ENCODE measurements at places on chromosomes 5 and 9.

GRCh38 chr5:168169791-168170190 is 121.7 kb upstream of the WWC1 start:
- no peak for DNase-seq

DNA sequence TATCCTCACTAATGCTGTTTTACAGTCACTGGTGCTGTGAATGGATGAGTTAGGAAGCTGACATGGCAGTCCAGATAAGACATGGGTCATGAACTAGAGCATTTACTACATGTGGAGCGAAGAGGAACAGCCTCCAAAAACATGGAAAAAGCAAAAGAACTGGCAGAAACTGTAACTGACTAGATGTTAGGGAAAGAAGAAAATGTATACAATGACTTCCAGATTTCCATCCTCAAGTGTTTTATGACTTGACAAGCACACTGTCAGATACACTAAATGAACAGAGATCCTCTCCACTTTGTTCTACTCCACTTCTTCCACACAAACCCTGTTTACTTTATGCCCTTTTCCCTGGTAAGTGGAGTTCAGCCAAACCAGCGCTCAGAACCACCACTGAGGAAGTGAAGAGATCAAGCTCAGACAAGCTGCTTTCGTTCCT is 11.5 kb downstream of the HMGCS1 start:
- no peak for DNase-seq

- DNase-seq = no peak
Observed at GRCh38 chr5:148847456-148847855, 21.0 kb downstream of the ADRB2 start.

DNA sequence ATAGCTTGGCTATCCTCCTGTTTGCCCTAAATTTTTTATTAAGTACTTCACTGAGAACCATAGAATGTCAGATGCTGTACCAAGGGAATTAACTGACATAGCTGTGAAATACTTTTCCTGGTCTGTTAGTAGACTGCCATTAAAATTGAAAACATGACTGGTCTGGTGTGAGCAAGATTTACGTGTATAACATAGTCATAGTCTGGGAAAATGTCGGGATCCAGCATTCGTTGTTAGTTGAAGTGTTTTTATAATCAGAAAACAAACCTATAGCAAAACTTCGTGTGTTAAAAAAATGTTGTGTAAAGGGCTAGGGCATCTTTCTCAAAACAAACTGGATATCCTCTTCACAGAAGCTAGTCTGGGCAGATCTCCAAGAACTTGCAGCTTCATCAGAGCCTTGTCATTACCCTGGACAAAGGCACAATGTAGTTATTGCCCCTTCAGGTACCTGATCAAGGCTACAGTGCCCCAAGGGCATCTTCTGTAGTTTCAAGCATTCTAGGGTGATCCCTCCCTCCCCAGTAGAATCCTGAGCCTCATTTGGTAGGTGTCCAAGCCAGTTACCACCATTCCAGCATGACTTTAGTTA is 454.2 kb upstream of the SGCD start:
- DNase-seq = no peak

- DNase-seq = no peak
Observed at GRCh38 chr5:174295702-174296436, 250.4 kb downstream of the NSG2 start.

- no peak for DNase-seq
Observed at GRCh38 chr5:38595132-38595745, 38.8 kb upstream of the LIFR start.

GRCh38 chr5:61334868-61335615 is 3.0 kb downstream of the ZSWIM6 start:
- no peak for DNase-seq

GRCh38 chr5:142821733-142822487 is 51.7 kb downstream of the ARHGAP26 start:
- DNase-seq = no peak

DNA sequence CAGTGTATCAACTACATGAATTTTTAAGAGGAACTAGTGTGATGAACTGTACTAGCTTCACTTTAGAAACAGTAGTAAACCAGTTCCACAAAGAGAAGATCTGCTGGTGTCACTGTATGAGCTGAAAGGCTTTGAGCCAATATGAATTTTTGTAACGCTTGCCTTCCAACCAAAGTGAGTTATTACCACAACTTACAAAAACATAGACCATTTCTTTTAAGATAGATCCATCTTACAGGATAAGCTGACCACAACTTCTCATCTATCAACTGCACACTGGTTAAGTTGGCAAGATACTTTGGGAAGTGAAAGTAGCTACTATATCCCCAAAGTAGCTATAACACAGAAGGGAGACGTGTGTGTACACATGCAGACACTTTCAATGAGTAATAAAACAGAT is 849.6 kb upstream of the DMAC1 start:
- no peak for DNase-seq

- DNase-seq = no peak
Observed at GRCh38 chr9:137032858-137033257, 970 bp upstream of the FUT7 start.

- no peak for DNase-seq
Observed at GRCh38 chr9:114400219-114400618, 12.4 kb upstream of the AKNA start.

DNA sequence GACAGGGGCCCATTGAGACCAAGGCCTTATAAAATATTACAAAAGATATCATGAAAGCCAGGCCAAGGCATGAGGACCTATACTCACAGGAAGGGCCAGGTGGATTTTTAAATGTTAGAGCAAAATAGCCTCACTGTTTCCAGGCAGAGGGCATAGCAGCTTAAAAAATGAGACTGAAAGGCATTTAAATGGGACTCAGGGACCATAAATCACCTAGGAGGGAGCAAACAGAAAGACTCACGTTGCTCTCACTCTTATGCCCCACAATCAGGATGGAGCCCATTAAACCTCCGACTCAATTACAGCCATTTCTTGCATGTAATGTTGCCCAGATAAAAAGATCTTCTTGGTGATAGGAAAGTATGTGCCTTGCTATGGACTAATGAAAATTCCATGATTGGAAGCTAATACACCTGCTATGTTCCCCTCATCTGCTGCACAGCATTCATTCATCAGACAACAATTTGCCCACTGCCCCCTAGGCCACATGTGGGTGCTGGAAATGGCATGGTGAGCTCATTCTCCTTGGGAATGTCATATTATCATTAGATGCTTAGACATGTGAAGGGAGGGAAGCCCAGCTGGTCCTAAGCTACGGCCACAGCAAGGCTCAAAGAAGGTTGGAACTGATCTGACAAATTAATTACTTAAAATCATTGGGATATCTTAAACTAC is 128.6 kb upstream of the GRIA1 start:
- DNase-seq = no peak

- no peak for DNase-seq
Observed at GRCh38 chr5:61290791-61291210, 41.3 kb upstream of the ZSWIM6 start.

- DNase-seq = no peak
Observed at GRCh38 chr5:174172152-174172551, 126.6 kb downstream of the NSG2 start.

GRCh38 chr5:58544195-58544594 is 38.7 kb upstream of the RAB3C start:
- no peak for DNase-seq

DNA sequence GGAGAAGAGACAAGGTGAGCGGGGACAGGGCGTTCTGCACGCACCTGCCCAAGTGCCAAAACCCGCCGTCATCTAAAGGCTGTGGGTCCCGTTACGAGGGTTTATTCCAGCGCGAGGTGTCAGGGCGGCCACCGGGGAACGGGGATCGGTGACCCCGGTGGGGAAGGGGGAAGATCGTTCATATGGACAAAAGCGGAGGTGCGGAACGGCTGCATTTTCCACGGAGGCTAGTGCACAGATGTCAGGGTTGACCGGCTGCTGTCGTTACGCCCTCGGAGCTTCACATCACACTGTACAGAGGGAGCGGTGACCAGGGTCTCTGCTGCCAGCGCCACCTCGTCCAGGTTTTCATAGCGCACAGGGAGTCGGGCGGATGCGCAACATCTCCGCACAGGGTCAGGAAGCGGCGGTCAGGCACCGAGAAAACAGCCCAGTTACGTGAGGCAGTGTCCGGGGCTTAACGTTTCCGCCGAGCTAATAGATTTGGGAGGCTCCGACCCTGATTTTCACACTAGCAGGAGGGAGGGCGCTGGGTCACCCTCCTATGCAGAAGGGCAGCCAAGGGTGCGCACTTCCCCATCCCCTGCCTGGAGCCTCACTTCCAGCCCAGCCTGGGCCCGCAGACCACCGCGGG is 13.5 kb downstream of the BTNL9 start:
- DNase-seq = no peak

Data from aorta (tissue), 5 donors.